ENCODE measurements at places on chromosomes 1 and 21. TPM values are rescaled to one million over a fixed set of nuclear protein-coding genes. Genes with fewer than 3 reads are reported as not detected.

The TMEM201 gene
- total RNA-seq, result 14.6 TPM

The KRTAP7-1 gene
- total RNA-seq, result not detected

The HTR1D gene
- total RNA-seq, result 14.8 TPM

The CCDC30 gene
- 0.55 TPM for total RNA-seq

The RHD gene
- total RNA-seq, result not detected

The LCE2C gene
- not detected for total RNA-seq

The ABCA4 gene
- 0.12 TPM for total RNA-seq

The ACTA1 gene
- not detected for total RNA-seq

The ZNF648 gene
- total RNA-seq, result not detected

The RLF gene
- total RNA-seq, result 5.3 TPM

The LRRC52 gene
- total RNA-seq, result not detected

The RNU1-2 gene
- not detected for total RNA-seq

The SPOCD1 gene
- 3.8 TPM for total RNA-seq

The ALX3 gene
- total RNA-seq, result not detected

The SEMA4A gene
- total RNA-seq, result 0.38 TPM

The PRKACB gene
- 5.7 TPM for total RNA-seq

All from A549 treated with Mapracorat at 1 μM for 4 hours (cell line).